ENCODE measurements at places on chromosomes 2 and 18. TPM values are rescaled to one million over a fixed set of nuclear protein-coding genes. Genes with fewer than 3 reads are reported as not detected.

The CASP8 gene
- total RNA-seq = 14.0 TPM

The IL36RN gene
- total RNA-seq = not detected

The DSC2 gene
- total RNA-seq = under 0.01 TPM

The DYNAP gene
- not detected for total RNA-seq

The SLC38A11 gene
- total RNA-seq = not detected

The ACTG2 gene
- not detected for total RNA-seq

The PARD3B gene
- 13.5 TPM for total RNA-seq

The DLX1 gene
- total RNA-seq = 0.07 TPM

GRCh38 chr2:146004462-146004861 is 1484.5 kb upstream of the ZEB2 start:
- no peak for DNase-seq

GRCh38 chr18:57744211-57744694 is 58.9 kb downstream of the ATP8B1 start:
- peak; percentile 67 for DNase-seq

DNA sequence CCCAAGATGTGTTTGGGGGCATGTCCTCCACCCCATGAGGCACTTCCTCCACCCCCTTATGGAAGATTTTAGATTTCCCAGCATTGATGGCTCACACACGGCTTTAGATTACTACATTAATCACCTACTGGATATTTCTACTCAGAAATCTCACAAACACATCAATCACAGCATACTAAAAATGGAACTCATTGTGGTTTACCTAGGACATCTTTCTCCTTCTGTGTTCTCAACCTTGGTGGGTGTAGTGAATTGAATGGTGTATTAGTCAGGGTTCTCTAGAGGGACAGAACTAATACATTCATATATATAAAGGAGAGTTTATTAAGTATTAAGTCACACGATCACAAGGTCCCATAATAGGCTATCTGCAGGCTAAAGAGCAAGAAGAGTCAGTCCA is 82.1 kb upstream of the CYRIA start:
- no peak for DNase-seq

DNA sequence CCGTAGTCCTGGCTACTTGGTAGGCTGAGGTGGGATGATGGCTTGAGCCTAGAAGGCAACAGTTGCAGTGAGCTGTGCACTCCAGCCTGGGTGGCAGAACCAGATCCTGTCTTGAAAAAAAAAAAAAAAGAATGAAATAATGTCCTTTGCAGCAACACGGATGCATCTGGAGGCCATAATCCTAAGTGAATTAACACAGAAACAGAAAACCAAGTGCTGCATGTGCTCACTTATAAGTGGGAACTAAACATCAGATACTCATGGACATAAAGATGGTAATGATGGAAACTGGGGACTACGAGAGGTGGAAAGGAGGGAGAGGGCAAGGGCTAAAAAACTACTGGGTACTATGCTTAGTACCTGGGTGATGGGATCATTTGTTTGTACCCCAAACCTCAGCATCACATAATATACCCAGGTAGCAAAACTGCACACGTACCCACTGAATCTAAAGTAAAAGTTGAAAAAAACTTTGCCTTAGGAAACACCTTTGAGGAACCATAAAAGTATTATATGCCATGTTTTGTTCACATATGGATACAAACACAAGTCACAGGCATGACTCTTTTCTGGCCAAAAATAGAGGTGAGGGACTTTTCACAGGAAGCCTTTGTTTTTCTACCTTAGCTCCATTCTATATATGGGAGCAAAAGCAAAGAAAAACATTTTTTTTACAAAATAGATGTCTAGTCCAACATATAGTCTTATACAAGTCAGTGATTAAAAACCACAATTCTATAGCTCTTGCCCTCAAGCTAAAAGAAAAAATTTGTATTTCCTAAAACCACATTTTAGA is 36.6 kb downstream of the GPR155 start:
- DNase-seq = no peak

DNA sequence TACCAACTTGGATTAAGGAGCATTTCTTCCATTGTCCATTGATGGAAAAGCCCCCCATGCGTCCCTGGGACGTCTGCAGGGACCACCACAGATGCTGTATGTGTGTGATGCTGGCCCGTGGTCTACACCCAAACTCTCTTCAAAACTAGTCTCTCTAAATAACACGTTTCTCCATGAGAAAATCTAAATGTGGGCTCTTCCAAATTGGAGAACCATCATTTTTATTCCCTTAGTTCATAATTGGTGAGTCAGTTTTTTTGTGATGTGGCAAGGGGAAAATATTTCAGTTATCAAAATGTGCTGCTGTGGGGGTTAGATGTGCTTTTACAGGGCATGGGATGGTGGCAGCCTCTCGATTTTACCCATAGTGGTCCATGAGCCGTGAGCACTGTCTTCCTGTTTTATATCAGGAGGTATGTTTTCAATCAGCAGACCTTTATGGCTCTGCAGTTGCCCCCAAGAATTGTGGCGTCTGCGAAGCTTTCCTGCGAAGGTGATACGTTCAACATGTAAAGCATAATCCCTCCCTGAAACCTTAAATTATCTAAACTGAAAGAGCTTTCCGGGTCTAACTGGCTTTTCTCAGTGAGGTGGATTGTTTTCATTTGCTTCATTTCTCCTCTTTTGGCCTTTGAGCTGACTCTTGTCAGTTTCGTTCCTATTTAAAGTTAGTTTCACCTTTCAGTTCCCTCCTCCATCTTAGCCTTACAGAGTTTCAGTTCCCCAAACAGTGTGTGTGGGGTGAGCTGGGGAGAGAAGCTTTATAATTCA is 78.4 kb downstream of the SETBP1 start:
- no peak for DNase-seq

GRCh38 chr2:84631047-84631446 is 114.7 kb downstream of the DNAH6 start:
- DNase-seq = no peak

DNA sequence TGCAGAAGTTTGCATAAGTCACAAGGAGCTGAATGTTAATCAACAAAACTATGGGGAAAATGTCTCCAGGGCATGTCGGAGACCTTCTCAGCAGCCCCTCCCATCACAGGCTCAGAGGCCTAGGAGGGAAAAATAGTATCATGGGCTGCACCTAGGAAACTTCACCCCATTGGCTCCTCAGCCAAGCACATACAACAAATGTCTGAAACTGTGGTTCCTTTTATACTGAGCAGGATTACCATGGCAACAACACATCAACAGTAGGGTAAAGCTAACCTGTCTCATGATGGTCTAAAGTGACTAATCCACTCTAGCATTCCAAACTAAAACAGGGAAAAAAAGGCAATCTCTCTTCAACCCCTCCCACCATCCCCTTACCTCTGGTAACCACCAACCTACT is 3.2 kb upstream of the NEMP2 start:
- no peak for DNase-seq

DNA sequence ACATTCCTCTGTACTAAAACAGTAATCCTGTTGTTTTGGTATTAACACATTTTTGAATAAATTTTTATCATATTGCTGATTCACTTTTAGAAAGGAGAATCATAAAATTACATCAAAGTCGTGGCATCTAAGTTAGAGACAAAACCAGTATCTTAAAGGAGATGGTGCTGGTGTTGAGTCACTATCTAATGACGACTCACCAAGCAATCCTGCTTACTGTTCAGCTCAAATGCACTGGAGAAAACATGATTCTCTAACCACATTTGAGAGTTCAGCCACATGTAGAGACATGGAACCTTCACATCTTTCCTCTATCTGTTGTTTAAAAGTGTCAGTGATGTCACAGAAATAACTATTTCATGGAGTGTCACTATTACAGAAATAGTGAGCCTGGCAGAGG is 473.8 kb downstream of the TGIF1 start:
- no peak for DNase-seq

GRCh38 chr2:18645315-18645714 is 55.9 kb upstream of the NT5C1B start:
- no peak for DNase-seq

DNA sequence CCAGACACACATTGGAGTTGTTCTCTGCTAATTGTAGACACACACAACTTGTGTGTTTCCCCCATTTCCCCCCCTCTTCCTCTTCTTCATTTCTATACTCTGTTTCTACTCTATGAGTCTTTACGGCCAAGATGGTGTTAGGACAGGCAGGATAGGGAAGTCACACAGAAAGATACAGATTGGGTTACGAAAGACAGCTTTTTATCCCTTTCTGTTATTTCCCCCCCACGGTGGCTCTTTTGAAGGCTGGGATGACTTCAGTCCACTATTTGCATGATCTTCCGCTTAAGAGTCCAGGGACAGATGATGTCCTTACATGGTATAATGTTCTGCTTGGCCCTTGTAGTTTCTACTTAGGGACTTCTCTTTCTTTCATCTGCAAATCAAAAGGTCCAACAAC is 1.6 kb upstream of the EMILIN2 start:
- no peak for DNase-seq

GRCh38 chr18:49041435-49042245 is 90.9 kb upstream of the SMAD7 start:
- DNase-seq = peak; percentile 17

DNA sequence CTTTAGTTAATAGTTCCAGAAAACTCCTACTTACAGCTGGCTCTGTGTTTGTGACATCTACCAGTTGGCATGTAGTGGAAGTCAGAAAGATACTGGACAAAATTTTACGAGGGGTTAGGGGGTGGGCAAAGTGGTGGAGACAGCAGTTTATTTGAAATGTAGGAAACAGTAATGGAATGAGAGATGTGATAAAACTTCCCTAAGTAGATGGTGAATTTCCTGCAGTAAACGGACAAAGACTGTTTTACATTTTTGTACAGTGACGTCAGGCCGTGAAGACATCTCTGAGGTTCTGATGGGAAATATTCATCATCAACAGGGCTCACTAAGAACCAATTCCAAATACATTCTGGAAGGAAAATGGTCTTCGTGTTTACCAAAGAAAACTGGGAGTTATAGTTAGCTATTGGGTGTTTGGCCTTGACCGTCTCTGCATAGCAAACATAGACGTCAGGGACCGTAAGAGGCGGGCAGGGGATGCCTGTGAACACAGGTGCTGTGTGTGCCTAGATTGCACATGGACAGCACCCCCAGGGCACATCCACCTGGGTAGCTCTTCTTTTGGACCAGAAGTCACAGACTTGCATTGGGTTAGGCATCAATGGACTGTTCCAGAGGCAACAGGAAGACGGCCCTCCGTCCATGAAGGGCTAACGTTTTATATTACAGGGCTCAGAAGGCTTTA is 131.5 kb downstream of the ZNF516 start:
- no peak for DNase-seq

GRCh38 chr2:88265352-88266303 is 95.5 kb downstream of the THNSL2 start:
- DNase-seq = no peak

DNA sequence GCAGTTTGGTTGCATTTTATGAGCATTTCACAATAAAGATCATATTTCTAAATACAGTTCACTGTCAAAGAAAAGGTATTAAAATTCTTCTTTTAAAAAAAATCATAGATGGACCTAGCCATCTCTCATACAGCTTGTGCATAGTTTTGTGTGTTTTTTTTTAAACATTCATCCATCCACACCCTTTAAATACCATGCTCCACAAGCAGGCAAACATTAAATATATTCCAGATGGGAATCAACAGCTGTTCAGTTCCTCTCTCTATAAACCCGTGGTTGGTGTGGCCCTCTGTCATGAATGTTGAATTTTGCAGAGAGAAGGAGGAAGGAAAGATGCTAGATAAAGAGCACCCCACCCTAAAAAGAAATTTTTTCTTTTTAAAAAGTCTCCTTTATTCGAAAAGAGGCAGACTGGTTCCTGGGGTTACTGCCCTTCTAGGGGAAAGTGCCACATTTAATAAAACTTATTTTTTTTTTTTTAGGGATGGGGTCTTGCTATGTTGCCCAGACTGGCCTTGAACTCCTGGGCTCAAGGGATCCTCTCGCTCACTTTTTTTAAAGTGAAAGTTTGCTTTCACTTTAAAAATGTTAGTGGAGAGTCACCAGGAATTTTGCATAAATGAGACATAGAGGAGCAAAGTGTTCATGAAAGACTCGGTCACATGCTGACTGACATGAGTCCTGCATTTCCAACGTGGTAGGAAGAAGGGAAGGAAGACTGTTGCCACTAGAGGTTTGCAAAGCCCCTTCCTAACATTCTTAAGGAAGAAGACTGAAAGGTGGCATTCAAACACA is 73.9 kb upstream of the LMAN1 start:
- no peak for DNase-seq

- DNase-seq = no peak
These were observed 245.8 kb downstream of the EIPR1 start for GRCh38 chr2:3131636-3132326.

DNA sequence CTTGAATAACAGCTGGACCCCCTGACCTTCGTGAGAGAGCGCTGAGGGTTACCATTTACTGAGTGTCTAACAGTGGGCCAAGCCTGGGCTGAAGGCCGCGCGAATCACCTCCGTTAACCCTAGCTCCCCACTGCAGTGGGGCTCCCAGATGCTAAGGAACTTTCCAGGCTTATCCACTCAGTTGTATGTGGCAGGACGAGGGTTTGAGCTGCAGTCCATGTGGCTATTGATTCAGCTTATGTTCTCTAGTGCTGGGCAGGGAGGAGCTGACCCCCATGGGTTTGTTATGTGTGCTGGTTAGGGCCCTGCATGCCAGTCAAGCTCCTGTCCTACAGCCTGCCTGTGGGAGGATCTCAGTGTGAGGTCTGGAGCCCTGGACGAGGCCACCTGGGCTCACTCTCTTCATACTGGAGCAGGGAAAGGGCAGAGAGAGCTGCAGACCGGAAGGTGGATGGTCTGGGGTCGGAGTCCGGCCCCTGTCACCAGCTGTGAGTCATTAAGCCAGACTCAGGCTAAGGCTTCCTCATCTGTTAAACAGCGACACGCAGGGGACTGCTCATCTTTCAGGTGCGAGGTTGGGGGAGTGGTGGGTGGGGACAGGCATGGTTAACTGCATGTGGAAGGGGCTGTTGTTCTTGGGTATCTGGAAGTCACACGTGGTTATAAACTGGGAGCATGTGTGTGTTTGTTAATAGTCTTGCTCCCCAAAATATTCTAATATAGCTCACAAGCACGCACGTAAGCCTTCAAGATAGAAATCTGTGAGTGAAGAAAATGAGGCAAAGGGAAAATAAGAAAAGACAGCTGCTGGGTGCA is 6.6 kb downstream of the PSD4 start:
- no peak for DNase-seq

DNA sequence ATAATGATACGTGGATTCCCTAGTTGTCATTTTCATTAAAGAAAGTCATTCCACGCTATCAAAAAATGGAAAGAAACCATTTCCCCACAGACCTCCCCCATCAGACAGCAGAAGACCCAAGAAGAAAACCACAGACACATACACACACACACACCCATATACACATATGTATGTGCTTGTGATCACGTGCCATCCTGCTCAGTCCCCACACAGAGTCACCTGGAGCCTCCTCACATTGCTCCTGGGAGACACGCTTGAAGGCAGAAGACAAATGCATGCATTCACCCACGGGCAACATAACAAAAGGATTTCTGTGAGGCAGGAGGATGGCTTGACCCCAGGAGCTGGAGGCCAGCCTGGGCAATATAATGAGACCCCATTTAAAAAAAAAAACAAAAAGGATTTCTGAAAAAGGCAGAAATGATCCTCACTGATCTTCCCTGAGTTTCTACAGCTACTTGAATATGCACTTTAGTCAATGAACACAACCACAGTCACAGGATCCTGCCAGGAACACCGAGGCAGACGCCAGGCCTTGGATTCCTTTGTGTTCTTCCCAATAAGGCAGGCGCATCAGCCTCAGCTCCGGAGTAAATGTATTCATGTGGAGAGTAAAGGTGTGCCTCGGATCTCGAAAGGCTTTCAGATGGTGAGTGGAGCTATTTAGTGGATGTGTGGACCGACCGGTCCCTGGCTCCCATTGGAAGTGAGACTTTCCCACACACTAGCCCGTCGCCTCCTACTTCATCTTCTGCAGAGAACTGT is 21.0 kb downstream of the TGFBRAP1 start:
- no peak for DNase-seq

- no peak for DNase-seq
These were observed 166.3 kb upstream of the SERTAD2 start for GRCh38 chr2:64819774-64820688.

All from pulmonary artery endothelial cell (primary cell).